ENCODE measurements at places on chromosomes 12 and 14.

GRCh38 chr14:47857646-47858045 lies 182.2 kb upstream of the MDGA2 start:
- DNase-seq, result no peak

- DNase-seq, result no peak
Measured at GRCh38 chr12:27622436-27623195, 73.6 kb upstream of the REP15 start.

DNA sequence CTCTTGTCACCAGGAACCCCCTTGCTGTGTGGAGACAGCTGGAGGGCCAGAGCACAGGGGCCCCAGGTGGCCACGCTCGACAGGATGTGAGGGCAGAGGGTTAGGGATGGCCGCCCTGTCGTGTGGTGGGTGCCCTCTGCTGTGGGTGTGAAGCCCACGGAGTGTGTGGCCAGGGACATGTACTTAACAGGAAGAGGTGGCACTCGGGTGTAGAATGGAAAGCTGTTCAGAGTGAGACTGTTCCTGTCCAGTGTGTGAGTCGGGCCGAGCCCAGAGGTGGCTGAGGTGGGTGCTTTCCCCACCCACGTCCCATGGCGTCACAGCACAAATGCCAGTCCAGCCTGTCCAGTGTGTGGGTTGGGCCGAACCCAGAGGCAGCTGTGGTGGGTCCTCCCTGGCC lies 47.1 kb downstream of the FBRSL1 start:
- no peak for DNase-seq

DNA sequence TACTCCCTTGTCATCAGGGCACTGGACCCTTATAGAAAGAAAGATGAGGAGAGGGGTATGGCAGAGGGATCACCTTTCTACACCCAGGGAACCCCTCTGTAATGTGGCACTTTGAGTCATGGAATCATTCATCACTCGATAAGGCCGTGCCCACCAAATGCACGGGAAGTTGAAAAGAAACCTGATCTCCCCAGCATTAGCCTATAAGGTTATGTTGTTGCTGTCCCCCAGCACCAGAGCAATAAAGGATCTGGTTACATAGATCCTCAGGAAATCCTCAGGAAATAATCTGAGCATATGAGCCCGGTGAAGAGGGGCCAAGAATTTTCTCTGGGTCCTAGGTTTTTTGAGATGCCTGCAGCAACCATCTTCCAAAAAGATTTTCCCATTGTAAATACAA lies 148.8 kb upstream of the CRY1 start:
- no peak for DNase-seq

GRCh38 chr12:59708064-59708463 lies 112.2 kb downstream of the SLC16A7 start:
- DNase-seq, result peak; percentile 32

GRCh38 chr14:20746566-20746965 lies 879 bp downstream of the EDDM3A start:
- no peak for DNase-seq

- DNase-seq, result no peak
Measured at GRCh38 chr14:60658909-60659585, 9.8 kb upstream of the SIX1 start.

- DNase-seq, result no peak
Measured at GRCh38 chr12:30135776-30136175, 352.0 kb upstream of the TMTC1 start.

DNA sequence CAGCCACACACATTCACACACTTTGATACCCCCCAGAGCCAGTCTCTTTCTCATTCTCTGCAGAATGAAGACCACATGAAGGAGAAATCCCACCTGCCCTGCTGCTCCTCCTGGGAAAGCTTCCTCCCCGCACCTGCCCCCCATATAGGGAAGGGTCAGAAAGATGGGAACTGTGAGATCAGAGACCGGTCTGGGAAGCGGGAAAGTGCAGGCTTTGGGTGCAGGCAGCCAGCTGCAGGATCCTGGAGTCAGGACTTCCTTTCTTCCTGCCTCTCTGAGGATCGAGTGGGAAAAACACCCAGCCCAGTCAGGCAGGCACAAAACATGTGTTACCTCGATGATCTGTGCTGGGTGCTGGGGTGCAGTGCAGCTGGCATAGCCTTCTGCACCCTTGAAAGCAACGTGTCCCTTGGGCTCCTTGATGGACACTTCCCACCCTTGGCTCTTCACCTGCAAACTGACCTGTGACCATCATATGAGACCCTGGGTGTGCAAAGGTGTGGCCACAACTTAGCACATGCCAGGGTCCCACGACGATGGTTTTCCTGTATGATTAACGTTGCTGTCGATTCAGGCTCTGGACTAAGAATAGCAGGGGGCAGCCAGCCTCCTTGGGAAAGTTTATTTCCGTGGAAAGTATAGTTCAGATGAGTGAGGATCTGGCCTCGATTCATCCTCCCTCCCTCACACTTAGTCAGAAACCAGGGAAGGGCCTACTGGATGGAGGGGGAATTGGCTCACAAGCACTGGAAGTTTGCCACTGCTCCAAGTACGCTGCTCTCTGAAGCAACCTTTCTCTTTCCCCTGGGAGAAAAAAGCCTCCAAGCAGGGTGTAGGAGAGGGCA lies 105.4 kb upstream of the MED13L start:
- DNase-seq, result peak; percentile 98

- DNase-seq, result no peak
Measured at GRCh38 chr12:29782871-29783772, 620 bp downstream of the TMTC1 start.

DNA sequence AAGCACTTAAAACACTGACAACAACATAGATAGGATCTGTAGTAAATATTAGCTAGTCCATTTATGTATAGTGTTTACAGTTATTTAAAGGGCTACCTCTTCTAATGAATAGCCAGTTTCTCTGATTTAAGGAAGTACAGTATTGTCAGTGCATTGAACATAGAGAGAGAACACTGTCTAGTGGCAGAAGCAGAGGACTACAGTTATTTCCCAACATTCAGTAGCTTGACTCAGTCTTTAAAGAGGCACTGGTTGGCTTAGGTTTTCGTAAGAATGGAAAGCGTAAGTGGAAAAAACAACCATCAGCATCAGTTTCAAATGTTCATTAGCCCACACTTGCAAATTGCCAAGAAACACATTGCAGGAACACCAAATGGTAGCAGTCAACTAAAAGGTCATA lies 125.0 kb upstream of the HMGA2 start:
- DNase-seq, result peak; percentile 41

DNA sequence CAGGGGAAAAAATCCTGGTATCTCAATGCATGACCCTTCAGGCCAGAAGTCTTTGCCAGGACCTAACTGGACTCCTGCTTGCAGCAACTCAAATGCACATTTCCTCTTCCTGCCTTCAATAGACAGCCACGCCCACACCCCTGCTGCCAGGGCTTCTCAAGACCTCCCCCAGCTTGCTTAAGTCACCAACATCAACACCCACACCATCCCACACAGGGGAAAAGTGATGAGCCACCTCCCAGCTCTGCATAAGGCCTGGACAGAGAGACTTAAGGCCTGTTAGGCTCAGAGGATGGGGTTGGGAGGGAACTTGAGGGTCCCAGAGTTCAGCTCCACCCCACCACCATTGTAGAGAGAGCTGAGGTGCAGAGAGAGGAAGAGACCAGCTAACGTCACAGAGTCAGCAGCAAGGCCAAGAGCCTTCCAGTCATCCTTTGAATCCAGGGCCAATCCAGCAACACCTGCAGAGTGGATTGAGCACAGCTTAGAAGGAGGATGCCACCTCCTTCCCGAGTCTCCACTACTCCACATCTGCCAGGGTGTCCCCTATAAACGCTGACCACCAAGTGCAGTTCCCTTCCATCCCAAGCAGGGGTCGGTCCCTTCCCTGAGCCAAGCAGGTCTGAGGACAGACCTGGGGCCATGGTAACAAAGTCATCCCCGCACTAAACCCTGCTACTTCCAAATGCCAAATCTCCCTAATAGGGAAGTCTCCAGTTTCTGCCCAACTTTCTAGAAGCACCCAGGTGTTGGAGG lies 50.0 kb downstream of the KDM2B start:
- no peak for DNase-seq

DNA sequence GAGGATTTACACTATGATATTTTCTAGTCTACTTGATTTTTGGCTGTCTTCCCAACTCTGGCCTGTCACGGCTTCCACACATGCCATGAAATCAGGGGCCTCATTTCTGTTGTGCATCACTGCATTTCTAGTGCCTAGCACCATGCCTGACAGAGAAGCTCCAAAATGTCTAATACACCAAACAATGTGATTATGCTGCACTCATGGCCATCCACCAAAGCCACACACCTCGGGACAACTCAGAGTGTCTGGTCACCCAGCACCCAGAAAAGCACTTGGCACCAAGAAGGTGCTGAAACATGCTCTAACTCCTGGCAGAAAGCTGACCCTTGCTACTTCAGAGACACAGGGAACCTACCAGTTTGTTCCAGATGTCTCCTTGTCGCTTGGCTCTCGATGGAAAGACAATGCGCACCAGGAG lies 11.3 kb downstream of the GCN1 start:
- DNase-seq, result no peak

- no peak for DNase-seq
Measured at GRCh38 chr12:114961491-114961890, 277.5 kb upstream of the TBX3 start.

DNA sequence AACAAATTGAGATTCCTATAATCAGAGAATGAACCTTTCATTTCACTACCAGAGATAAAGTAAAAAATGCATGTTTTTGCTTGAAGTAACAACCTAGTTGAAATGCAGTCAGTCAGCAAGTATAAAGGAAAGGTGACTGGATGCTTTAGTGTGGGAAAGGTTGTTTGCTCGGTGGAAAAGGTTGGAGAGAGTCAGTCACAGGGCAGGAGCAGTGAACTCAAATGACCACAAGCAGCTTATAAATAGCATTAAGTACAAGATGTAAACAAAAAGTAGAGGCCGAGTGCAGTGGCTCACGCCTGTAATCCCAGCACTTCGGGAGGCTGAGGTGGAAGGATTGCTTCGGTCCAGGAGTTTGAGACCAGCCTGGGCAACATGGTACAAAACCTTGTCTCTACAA lies 98.1 kb upstream of the FGD4 start:
- no peak for DNase-seq

DNA sequence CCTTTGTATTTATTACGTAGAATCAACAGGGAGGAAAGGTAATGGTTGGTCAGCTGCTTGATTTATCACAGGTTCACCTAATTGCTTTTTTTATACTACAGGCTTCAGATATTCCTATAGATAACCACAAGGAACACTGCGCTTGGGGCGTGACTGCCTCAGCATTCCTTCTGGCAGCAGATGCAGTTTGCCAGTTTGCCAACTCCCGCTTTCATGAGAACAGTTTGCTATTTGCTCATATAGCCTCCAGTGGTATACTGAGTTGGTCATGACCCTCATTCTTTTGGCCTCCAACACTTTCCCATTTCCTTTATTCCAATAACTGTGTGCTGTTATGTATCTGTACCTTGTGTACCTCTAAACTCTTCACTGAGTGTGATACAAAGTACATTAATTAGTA lies 38.6 kb upstream of the ACSM4 start:
- no peak for DNase-seq

DNA sequence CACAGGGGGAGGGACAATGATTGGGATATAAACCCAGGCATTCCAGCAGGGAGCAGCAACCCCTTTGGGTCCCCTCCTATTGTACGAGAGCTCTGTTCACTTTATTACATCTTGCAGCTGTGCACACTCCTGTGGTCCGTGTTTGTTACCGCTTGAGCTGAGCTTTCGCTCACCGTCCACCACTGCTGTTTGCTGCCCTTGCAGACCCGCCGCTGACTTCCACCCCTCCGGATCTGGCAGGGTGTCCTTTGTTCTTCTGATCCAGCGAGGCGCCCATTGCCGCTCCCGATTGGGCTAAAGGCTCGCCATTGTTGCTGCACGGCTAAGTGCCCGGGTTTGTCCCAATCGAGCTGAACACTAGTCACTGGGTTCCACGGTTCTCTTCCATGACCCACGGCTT lies 64.1 kb downstream of the E2F7 start:
- DNase-seq, result no peak

DNA sequence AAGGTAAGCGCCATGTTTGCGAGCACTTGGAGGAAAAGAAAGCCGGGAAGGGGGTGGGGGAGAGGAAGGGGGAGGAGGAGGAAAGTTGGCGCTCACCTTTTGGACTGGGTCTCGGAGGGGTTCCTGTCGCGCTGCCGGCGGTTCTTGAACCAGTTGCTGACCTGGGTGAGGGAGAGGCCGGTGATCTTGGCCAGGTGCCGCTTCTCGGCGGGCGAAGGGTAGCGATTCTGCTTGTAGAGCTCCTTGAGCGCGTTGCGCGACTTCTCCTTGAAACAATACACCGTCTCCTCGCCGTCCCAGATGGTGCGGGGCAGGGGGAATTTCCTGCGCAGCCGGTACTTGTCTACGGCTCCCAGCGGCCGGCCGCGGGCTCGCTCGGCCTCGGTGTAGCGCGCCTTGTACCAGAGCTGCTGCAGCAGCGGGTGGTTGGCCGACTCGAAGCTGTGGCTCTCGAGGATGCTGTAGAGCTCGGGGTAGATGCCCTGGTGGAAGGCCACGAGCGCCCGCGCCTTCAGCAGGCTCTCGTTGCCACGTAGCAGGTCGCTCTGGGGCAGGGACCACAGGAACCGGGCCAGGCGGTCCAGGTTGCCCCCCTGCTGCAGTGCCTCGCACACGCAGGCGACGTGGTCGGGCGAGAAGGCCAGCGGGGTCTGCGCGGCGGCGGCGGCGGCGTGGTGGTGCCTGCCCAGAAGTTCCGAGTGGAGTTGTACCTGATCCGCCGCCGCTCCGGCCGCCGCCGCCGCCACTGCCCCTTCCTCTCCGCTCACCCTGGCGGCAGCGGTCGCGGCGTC lies 840 bp downstream of the SIX4 start:
- no peak for DNase-seq

DNA sequence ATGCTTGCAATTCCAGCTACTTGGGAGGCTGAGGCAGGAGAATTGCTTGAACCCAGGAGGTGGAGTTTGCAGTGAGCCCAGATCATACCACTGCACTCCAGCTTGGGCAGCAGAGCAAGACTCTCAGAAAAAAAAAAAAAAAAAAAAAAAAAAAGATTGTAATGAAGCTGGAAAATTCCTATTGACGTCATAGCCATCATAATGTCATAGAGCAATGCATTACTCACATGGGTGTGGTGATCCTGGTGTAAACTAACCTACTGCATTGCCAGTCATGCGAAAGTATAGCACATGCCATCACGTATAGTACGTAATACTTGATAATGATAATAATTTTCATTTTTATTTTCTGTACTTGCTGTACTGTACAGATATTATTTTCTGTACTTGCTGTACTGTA lies 42.7 kb upstream of the NID2 start:
- no peak for DNase-seq

GRCh38 chr14:49692811-49693734 lies at the start of gene KLHDC1:
Gene KLHDC1, plus strand, starts transcription at chr14:49693120. Its CDS starts 75 bp downstream, at chr14:49693195.
- no peak for DNase-seq

DNA sequence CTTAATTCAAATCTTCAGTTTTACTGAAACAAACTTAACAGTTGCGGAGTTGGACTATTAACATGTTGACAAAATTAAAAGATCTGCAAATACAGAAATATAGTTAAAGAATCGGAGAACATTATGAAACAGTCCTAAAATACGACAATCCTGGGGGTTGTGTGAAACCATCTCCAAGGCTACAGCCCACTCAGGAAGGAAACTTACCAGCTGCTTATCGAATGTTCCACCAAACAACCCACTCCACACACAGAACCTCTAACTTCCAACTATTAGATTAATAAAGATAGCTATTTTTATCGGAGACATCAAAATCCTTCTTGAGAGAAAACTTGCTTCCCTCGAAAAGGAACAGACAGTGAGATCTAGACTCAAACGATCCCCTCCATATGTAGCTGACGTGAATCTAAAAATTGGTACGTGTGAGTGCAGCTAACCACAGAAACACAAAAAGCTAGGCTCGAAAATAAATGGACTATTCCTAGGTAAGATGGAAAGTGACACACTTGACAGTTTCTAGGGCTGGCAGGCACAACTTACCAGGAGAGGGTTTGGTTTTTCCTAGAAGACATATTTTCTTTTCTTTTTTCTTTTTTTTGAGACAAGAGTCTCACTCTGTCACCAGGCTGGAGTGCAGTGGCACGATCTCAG lies 12.9 kb downstream of the VPS37B start:
- no peak for DNase-seq
